CD4-positive, CD25-positive, alpha-beta regulatory T cell (primary cell): ENCODE measurements at places on chromosomes 16 and 17. TPM values are rescaled to one million over a fixed set of nuclear protein-coding genes. Genes with fewer than 3 reads are reported as not detected.

CCL4 gene
- total RNA-seq: 0.59 TPM

PTGES3L gene
- total RNA-seq: 1.5 TPM

IL21R gene
- total RNA-seq: 63.1 TPM

EFCAB5 gene
- 2.1 TPM for total RNA-seq

OTOP2 gene
- total RNA-seq: not detected

GRIN2C gene
- total RNA-seq: not detected

RGS11 gene
- not detected for total RNA-seq

TUBD1 gene
- total RNA-seq: 16.3 TPM

CD300LG gene
- not detected for total RNA-seq

CCL7 gene
- total RNA-seq: not detected

SLC43A2 gene
- total RNA-seq: 6.6 TPM

LIG3 gene
- total RNA-seq: 39.1 TPM

MYH3 gene
- total RNA-seq: 7.9 TPM

LITAFD gene
- not detected for total RNA-seq

PSMC3IP gene
- total RNA-seq: 2.5 TPM

ENO3 gene
- 11.7 TPM for total RNA-seq

C1QTNF8 gene
- not detected for total RNA-seq

USP43 gene
- total RNA-seq: not detected

CDH8 gene
- total RNA-seq: not detected

FOXC2 gene
- total RNA-seq: not detected

ASIC2 gene
- total RNA-seq: not detected

ZCCHC14 gene
- 33.7 TPM for total RNA-seq

IRX6 gene
- not detected for total RNA-seq

KIF19 gene
- 1.8 TPM for total RNA-seq
